ENCODE measurements at places on chromosomes 7 and 10. TPM values are rescaled to one million over a fixed set of nuclear protein-coding genes. Genes with fewer than 3 reads are reported as not detected.

DNA sequence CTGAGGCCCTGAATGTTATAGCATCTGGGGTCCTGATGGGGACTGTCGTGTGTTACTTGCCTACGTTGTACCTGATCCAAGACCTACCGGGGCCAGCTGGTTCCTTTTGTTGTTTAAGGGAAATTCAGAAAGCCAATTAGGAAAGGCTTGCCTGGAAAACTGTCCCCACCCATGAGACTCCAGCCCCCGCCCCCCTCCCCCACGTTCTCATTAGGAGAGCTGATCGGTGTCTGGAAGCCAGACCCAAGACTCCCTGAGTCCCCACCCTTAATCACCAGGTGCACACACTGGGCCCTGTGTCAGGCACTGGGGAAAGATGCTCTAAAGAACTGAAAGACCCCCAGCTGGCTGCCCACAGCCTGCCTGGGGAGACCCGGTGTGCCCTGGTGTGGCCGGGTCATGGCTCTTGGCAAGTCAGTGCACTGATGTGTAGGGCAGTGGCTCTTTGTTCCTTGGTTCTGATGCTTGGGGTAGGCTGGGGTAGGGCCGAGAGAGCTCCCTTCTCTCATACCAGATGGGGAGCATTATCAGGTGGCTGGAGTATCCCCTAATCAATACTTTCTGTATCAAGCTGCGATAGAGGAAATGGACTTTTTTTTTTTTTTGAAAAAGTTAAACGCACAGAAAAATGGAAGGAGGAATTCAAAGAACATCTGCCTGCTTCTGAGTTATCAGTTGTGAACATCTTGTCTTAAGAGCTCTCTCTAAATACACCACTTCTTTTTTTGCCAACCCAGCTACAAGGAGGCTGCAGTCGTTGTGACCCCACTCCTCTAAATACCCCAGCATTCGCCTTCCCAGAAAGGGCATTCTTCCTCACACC lies 16.9 kb downstream of the TSPAN15 start:
- no peak for DNase-seq

DNA sequence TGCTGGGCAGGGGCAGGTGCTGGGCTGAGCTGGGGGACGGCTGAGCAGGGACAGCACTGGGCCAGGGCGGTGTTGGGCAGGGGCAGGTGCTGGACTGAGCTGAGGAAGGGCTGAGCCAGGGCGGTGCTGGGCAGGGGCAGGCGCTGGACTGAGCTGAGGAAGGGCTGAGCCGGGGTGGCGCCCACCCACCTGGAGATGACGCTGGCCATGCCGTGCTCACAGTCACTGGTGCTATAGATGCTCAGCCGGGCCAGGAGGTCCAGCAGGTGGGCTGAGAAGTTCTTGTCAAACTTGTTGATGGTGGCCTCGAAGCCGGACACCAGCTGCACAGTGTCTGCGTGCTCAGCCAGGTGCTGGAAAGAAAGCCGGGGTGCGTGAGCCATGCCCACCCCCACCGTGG lies 4.4 kb upstream of the ADAM8 start:
- no peak for DNase-seq

The CRPPA gene
- 0.26 TPM for total RNA-seq

- no peak for DNase-seq
These were observed 175.0 kb upstream of the LYZL2 start for GRCh38 chr10:30804478-30805055.

DNA sequence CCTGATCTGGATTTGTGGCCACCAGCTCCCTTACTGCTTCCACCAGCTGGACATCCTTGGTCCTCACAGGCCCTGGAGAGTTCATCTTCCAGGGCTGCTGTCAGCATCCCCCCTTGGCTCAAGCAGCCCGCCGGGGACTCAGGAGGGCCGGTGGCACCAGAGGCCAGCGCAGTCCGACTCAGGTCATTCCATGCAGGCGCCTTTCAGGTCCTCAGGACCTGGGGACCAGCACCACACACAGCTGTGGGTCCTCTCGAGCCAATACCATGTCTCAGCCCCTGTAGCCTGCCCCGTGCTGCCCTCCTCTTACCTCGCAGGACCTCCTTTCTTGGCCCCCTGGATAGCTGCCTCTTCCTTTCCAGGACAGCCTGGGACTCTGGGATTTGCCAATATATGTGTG lies 145.5 kb downstream of the BMS1 start:
- no peak for DNase-seq

The LAMB4 gene
- 0.19 TPM for total RNA-seq

Measured in A172 (cell line).